Endothelial cell (in vitro differentiated cells): ENCODE measurements at places on chromosomes 6 and 20. TPM values are rescaled to one million over a fixed set of nuclear protein-coding genes. Genes with fewer than 3 reads are reported as not detected.

GRCh38 chr20:56765172-56766073 is 136.3 kb downstream of the TFAP2C start:
- no peak for DNase-seq

DNA sequence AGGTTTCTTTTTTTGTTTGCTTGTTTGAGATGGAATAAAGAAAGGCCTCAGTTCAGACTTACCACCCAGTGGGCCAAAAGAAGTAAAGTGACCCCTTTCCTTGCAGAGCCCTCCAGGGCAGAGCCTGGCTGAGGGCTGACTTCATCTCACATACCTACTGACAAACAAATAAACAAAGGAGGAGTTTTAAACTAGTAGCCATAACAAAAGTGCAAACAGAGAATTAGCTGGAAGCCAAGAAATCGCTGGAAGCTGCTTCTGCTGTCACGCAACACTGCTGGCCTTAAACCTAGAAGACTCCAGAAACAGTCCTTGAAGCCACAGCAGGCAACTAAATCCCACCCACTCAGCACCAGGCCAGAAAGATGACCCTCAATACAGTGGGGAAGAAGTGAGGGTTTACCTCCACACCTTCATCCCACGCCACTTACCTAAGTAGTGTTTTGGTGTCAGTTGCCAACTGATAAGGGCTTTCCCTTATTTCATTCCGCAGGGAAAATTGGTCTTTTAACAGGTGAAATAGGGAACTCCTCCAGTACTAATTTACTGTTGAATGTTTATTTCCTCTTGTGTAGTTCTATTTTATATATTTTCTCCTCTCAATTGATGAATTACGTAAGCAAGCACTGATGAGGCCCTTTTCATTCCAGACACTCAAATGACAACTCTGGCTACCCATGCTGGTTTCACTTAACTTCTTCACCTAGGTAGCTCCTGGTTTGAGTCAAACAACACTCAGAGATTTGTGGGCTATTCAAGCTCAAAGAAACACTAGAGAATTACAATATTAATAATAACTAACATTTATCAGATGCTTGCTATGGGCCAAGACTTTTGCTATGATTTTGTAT is 46.2 kb downstream of the EDN1 start:
- no peak for DNase-seq

- no peak for DNase-seq
Observed at GRCh38 chr6:136740050-136740974, 52.0 kb downstream of the MAP3K5 start.

GRCh38 chr20:1002682-1003561 is 811 bp upstream of the RSPO4 start:
- DNase-seq = peak; percentile 18

- no peak for DNase-seq
Observed at GRCh38 chr20:51122931-51123658, 100.2 kb upstream of the KCNG1 start.

GRCh38 chr6:37709932-37710555 is 12.4 kb upstream of the MDGA1 start:
- no peak for DNase-seq

- no peak for DNase-seq
Observed at GRCh38 chr20:59645761-59646171, 41.4 kb downstream of the PHACTR3 start.

DNA sequence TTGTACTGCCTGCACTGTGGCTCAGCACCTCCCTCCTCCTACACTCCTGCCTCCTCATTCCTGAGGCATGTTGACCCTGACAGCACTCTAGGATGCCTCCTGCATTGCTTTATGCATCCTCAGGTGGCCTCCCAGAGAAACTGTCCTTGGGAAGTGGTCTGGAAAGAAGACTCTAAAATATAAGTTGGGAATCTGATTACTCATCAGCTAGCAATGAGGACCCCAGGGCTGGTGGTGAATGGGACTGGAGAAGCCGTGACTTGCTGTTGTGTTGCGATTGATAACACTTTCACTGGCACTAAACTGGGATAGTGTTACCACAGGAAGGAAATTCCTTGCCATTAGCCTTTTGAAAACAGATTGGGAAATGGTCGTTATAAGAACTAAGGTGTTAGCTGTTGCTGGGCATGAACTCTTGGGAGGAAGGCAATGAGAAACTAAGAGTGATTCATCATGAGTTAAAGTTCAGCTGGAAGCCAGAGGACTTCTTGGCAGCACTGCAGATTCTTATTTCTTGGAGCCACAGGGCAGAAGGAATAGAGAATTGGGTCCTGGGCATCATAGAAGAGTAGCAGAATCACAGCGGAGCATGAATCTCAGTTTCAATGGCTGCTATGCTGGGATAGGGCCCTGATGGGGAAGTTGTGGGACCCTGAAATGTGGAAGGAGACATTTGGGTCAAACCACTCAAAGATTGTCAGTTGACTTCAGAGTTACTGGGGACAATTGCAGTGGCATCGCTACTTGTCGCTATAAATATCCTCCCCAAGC is 10.1 kb upstream of the SIRPD start:
- no peak for DNase-seq

GRCh38 chr6:126145351-126145750 is 159.0 kb downstream of the TRMT11 start:
- no peak for DNase-seq

- no peak for DNase-seq
Observed at GRCh38 chr6:138446821-138447220, 42.8 kb downstream of the HEBP2 start.

DNA sequence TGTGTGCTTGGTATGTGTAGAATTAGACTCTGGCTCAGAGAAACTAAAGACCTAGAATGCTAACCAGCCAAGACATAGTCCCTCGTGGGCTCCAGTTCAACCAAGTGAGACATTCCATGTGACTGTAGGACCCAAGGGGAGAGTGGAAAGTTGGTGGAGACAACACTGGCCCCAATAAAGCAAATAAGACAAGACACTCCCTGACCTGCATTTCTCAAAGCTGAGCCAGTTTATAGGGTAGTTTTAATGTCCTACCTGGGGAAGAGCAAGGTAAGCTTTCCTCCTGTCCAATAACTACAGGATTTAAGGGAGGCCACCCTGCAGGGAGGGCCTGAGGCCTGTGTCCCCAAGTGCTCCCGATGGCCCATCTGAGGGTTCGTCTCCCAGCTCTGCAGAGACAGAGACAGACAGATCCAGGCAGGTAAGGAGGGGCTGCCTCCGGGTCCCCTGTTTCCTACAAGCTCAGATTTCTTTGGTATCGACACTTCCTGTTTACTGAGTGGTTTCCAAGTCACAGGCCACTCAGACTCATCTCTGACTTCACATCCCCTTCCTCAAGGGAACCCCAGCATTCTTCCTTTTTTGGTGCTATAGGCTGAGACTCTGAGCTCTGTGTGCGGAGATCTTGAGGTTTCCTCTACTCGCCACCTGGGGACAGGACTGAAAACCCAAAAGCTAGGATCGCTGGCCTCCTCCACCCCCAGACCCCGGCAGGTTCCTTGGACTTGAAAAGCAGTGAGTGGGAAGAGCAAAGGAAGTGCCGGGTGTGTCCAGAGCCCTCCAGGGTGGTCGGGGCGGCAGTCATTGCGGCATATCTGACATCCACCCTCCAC is 92.4 kb downstream of the PRND start:
- peak; percentile 37 for DNase-seq

DNA sequence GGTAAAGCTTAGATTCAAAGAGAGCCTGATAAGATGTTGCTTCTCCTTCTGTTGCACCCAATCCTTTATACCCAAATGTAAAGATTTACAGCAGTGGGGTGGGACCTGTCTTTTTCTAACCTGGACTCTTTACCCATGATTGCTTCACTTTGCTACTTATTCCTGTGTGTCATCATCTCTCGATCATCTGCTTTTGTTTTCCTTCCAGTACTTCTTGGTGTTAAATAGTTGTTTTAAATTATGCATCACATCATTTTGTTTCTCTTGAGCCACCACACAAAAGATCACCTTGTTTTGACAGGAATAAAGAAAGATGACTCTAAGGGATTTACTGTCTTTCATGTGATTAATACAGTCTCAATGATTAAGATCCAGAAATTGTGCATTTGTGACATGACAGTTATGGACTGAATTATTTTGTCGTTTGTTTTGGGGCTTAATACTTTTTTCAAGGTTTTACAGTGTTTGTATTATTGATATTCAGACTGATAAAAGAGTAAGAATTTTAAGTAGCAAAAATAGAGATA is 123.1 kb downstream of the CDKAL1 start:
- no peak for DNase-seq

DNA sequence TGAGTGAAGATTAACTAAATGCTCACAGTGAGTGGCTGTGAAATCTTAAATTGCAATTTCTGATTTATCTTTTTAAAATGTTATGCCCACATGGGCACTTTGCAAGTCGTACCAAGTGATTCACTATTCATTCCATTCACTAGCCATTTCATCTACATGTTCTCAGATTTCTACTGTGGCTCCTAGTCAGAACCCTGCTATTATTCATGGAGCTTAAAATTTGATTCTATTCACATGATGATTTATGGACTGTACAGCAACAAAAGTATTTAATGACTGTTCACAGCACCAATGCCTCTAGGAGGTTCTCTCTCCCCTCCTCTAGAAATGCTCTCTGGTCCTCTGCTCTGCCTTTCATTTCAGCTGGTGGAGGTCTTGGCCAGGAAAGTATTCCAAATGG is 133.5 kb upstream of the MAP3K7 start:
- no peak for DNase-seq

DNA sequence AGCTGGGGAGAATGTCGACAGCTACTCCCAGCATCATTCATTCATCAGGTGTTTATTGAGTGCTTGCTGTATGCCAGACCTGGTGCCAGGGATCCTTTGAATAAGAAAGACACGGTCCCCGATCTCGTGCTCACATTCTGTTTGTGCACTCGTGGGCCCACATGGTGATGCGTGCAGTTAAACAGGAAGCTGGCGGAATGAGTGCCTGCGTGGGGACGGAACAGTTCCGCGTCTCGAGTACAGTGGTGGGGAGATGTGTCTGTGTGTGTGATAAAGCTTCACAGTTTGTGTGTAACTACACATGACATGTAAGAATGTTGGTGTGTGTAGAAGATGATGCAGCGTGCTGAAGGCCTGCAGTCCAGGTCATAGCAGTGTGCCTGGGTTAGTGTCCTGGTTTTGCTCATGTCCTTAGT is 6.5 kb downstream of the RBM38 start:
- no peak for DNase-seq

DNA sequence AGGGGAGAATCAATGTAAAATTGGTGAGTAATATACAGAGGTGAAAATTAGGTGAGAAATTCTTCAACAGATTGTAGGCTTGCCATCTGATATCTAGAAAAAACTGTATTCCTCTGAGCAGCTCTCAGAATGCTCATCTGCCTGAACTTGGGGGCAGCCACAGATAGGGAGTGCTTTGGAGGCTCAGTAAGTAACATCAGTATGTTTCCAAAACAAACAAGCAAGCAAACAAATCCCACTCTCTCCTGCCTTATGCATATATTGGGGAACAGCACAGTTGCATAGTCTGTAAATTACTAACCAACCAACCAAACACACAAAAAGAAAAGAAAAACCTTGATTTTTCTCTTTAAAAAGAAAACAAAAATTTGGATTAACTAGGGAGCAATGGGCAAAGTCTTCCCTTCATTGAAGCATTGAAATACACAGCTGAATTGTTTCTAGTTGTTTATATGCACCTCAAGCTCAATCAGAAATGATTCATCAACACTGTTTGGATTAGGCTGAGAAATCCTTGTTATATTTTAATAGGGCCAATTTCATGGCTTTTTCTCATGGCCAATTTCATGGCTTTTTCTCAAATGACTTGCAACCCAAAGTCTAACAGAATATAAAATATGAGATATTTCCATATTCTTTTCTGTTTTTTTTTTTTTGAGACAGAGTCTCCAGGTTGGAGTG is 50.1 kb upstream of the DEK start:
- no peak for DNase-seq

GRCh38 chr20:50909413-50909812 is 21.8 kb downstream of the ADNP start:
- no peak for DNase-seq

DNA sequence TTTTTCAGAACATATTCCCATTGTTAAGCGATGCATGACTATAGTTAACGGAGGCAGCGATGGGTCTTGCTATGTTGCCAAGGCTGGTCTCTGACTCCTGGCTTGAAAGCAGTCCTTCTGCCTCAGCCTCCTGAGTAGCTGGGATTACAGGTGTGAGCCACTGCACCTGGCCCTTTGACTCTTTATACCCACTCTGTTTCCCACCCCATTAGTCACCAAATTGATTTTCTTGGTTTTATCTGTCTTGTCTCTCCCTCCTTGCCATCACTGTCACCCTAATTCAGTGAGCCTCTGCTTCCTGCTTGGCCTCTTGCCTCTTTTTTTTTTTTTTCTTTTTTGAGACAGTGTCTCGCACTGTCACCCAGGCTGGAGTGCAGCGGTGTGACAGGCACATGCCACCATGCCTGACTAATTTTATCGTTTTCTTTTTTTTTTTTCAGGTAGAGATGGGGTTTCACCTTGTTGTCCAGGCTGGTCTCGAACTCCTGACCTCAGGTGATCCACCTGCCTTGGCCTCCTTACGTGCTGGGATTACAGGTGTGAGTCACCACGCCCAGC is 31.3 kb downstream of the ZFAND3 start:
- DNase-seq = no peak

DNA sequence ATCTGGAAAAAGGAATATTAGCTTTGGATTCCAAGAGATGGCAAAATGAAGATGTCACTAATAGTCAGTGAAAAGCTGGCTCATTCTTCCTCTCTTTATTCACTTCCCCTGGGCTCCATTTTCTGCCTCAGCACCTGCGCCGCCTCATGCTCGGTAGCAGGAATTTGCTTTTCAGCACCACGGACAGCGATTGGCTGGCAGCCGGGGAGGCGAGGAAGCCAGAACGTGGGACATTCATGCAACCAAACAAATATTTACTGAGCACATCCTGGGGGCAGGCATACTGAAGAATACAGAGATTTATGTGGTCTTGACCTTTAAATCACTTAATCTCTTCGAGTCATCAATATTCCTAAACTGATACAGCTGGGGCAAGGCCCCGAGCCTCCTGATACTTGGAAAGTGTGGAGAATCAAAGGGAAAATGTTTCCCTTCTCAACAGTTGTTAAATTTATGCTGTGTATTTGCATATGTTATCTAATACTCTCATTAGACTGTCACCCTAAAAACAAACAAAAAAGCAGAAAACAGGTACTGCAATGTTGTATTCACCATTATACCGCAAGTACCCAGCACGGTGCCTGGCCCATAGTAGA is 12.1 kb upstream of the PDYN start:
- DNase-seq = peak; percentile 87

DNA sequence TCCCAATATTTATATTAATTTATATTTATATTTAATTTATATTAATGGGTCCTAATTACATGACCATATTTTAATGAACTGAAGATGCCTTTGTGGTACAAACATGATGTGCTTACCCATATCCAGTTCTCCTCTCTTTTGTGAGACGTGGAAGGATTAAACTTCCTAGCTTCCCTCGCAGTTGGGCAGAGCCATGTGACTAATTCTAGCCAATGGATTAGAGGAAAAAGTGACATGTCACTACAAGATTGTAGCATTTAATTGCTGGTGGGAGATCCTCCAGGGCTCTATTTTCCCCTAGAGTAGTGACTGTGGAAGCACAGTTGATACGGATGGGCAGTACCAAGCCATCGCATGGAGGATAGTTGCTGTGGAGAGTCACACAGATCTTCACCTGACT is 4.8 kb upstream of the SOBP start:
- DNase-seq = no peak

The SNAP25 gene
- 0.38 TPM for total RNA-seq

The NAPB gene
- 9.6 TPM for total RNA-seq

The C6orf62 gene
- 88.8 TPM for total RNA-seq

The GATA5 gene
- total RNA-seq = not detected

The HLA-B gene
- 301 TPM for total RNA-seq

The CCN2 gene
- 12.0 TPM for total RNA-seq

The APOM gene
- 0.92 TPM for total RNA-seq

The HRH3 gene
- not detected for total RNA-seq

The PGBD1 gene
- total RNA-seq = 9.7 TPM

The VGLL2 gene
- 0.77 TPM for total RNA-seq

The HLA-DRA gene
- 0.28 TPM for total RNA-seq

The TAP2 gene
- 9.2 TPM for total RNA-seq
